NCI-H1048 (cell line): ENCODE measurements at places on chromosomes 1 and 21.

DNA sequence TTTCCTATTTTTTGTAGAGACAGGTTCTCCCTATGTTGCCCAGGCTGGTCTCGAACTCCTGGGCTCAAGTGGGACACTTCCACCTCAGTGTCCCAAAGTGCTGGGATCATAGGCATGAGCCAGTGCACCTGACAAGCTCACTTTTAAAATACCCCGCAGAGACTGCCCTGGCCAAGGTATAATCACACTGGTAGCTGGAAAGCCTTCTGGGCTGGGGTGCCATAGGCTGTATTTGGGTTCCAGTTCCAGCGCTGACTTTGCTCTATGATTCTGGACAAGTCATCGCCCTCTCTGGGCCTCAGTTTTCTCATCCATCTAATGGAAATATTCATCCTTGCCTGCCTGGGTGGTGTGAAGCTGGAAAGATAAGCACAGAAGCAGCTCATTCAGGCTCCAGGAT, 10.4 kb downstream of the LDLRAD1 start:
- DNase-seq: no peak

GRCh38 chr1:159266832-159267231, 35.3 kb upstream of the FCER1A start:
- no peak for DNase-seq

DNA sequence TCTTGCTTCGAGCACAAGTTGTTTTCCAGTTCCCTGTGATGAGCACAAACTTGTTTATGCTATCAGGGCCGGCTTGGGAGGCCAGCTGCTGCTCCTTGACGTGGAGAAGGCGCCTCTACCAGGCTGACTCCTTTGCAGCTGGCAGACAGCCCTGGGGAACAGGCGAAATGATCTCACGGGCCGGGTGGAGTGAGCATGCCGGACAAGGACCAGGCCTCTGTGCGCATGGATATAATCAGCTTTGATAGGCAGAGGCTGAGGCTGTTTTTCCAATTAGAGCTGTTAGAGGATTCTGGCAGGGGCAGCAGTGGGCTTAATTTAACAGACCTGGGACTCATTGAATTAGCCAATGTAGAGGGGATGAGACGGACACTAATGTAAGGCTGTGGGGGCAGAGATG, 38.9 kb downstream of the FAM163A start:
- no peak for DNase-seq

- no peak for DNase-seq
Observed at GRCh38 chr1:78839704-78840277, 166.7 kb downstream of the ADGRL4 start.

GRCh38 chr21:46152927-46153246, 2.5 kb downstream of the FTCD start:
- DNase-seq: no peak

DNA sequence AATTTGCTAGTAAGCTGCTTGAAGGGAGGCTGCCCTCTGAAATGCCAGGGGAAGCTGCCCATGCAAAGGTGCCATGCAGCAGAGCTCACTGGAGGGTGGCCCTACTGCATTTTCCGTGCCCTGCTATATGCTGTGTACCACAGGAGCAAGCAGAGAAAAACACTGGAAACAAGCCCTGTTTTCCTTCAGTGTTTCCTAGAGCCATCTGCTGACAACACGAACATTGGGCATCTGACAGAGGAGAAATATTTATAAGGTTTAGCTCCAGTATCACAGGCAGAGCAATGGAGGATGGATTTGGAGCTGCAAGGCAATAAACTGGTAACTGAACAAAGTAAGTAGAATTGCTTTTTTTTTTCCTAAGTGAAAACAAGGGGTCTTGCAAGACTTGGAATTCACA, 198.4 kb downstream of the USP25 start:
- no peak for DNase-seq

DNA sequence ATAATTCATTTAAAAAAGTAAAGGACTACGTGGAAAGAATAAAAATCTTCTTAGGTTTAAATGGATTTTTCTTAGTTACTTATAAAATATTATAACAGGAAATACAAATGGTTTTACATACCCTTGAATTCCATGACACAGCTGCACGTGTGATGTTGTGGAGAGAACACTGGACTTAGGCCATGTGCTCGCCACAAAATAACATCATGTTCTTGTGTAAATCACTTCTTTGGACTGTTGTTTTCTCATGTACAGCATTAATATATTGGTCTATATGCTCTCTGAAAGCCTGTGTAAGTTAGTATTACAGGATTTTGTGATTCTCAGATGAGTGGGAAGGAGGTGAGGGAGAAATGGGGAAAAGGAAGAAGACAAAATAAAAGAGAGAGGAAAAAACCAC, 228.2 kb downstream of the DNM3 start:
- DNase-seq: no peak

- no peak for DNase-seq
Observed at GRCh38 chr21:19198801-19199200, 795.2 kb upstream of the TMPRSS15 start.

- DNase-seq: no peak
Observed at GRCh38 chr1:116503546-116504307, 67.1 kb downstream of the CD58 start.

DNA sequence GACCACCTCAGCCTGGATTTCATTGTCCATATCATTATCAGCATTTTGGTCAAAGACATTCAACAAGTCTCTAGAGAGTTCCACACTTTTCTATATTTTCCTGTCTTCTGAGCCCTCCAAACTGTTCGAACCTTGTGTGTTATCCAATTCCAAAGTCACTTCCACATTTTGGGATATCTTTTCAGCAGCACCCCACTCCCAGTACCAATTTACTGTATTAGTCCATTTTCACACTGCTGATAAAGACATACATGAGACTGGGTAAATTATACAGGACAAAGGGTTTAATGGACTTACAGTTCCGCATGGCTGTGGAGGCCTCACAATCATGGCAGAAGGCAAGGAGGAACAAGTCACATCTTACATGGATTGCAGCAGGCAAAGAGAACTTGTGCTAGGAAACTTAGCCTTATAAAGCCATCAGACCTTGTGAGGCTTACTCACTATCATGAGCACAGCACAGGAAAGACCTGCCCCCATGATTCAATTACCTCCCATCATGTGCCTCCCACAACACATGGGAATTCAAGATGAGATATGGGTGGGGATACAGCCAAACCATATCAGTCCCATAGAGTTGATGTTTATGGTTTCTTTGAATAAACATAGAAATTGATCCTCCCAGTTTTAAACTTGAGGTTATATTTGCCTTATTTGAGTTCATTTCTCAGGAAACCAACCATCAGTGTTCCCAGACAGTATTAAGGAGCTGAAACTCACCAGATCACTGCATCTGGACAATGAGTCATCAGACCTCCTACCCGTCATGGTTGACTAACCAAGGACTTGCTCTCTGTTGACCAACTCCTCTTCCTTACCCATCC, 322.7 kb upstream of the DUSP10 start:
- no peak for DNase-seq

DNA sequence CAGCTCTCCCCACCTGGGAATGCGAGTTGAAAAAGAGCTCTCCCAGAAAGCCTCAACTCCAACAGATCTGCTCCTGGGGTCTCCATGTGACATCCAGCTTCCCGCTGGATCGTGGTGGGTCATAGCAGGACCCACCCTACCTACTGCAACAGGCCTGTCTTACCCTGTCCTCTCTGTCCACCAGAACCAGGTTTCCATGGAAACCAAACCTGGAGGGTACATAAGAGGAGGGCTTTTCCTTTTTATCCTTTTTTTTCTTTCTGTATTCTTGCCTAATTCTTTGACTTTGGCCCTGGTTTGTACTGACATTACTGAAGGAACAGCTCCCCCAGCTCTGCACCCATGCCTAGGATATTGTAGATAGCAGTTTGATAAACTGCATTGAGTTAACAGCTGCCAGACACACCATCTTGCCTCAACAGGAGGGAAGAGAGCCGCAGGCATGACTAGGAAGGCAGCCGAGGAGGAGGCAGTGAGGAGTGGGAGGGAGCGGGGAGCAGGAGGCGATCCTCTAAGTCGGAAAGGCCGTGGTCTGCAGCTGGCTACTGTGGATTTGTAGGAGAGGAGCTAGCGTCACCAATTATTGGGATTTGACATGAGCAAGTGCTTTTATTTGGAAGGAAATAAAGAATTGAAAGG, 9.7 kb upstream of the FMOD start:
- no peak for DNase-seq

- DNase-seq: no peak
Observed at GRCh38 chr21:18524097-18524880, 120.7 kb upstream of the TMPRSS15 start.
